ENCODE measurements at places on chromosomes 2 and 18.
A peak's percentile ranks its signal among the peaks of the same experiment; 100 is the strongest.

- DNase-seq: no peak
Measured at GRCh38 chr2:205411558-205411957, 270.7 kb upstream of the NRP2 start.

GRCh38 chr2:27214941-27215340 lies 2.2 kb upstream of the CAD start:
- no peak for DNase-seq

DNA sequence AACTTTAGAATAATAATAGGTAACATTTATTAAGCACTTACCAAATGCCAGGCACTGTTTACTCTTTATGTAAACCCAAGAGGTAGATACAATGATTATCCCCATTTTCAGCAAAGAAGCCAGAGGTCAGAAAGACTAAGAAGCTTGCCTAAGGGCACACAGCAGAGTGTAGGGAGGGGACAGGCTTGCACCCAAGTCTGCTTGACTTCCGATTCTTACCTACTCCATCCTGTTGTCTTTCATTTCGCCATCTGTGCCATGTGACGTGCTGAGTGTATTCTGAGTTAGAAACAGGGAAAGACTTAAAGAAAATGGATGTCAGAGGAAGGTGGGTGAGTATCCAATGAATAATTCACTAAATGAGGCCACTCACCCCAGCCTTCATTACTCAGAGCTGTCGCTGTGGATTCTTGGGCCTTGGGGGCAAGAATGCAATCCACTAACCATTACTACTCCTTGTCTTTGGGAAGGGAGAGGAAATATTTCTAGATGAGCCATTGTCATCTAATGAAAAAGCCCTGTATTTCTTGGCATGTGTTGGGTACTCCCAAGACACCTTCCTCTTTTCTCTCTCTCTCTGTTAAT lies 76.4 kb upstream of the BCL11A start:
- no peak for DNase-seq

- DNase-seq: no peak
Measured at GRCh38 chr2:238967031-238967977, 119.4 kb downstream of the TWIST2 start.

DNA sequence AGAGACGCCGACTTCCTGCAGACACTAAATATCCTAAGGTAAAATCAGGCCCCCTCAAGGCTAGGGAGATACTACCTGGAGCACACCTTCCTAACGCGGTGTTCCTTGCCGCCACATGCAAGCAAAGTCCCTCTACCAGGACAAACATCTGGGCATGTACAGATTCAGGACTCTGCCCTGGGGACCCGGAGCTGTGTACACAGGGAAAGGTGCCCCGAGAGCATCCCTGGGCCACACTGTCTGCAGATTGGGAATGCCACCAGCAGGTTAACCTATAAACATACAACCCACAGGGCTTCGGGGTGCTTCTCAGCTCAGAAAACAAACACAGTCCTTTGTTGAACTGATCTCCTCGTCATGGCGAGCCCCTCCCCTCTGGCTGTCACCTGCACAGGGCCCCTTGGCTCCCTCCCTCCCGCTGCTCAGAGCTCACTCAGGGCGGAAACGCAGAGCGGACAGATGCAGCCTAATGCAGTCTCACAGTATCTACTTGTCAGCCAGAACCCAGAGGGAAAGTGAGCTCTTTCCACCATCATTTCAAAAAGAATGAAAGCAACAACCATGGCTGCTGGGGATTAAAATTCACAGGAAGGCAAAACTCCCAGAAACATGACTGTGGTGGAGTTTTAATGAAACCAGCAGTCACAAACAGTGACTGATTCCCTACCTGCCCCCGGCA lies 218.8 kb downstream of the HDAC4 start:
- no peak for DNase-seq

DNA sequence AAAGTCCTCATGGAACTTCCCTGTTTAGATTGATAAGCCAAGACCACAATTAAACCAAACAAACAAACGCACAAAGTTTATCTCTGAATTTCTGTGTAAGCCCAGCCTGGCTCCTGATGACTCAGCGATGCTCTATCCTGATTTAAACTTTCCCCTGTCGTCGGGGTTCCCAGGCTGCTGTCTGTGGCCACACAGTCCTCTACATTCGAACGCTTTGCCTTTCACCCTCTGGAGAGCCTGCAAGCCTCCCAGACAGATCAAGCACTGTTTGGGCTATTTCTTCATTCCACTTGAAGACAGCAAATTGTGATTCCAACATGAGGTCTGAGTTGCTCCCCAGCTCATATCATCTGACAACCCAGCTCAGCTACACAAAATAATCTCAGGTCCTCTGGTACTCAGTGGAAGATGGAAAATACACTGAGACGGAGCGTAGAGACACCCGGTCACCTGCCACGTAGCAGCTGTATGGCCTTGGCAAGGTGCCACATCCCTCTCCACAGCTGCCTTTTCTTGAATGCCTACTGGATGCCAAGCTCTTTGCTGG lies 51.2 kb downstream of the CYRIA start:
- DNase-seq: no peak

DNA sequence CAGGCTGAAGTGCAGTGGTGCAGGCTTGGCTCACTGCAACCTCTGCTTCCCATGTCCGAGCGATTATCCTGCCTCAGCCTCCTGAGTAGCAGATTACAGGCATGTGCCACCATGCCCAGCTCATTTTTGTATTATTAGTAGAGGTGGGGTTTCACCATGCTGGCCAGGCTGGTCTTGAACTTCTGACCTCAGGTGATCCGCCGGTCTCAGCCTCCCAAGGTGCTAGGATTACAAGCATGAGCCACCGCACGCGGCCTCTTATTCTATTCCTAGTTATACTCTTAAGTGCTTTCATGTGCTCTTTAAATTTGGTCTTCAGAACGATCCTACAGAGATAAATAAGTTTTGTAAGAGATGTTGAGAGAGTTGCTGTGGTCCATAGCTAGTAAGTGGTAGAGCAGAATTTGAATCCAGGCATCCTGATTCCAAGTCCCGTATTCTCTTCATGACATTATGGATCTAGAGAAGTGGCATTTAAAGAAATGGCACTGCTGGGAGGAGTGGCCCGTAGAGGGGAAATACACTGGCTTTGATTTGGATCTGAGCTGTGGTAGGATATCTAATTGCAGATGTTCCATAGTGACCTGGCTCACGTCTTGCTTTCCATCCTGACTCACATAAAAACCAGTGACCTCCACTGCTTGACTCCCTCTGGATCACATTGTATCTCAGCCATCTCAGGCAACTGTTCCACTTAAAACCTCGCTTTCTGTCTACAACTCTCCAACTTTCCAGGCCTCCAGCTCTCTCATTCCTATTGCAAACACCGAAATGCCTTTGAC lies 22.8 kb upstream of the ME2 start:
- no peak for DNase-seq

GRCh38 chr2:63850649-63851048 lies 9.0 kb downstream of the UGP2 start:
- no peak for DNase-seq

DNA sequence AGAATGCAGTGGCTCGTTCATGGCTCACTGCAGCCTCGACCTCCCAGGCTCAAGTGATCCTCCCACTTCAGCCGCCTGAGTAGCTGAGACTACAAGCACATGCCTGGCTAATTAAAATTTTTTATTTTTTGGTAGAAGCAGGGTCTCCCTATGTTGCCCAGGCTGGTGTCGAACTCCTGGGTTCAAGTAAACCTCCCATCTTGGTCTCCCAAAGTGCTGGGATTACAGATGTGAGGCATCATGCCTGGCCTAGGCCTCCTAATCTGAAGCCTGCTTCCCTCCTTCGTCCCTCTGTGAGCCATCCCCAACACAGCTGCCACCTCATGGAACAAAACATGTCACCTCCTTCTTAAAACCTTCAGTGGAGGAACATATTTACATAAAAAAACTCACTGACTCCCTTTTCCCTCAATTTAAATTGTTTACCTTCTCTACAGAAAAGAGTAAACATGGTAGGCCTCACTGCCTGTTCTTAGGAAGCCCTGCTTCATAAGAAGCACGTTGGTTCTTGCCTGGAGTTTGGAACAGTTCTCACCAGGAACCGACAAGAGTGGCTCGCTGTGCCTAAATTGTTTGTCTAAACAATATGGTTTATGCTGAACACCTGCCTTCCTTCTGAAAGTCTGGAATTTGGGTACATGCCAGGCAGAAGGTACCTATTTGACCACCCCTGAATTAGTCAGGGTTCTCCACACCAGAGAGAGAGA lies 12.1 kb upstream of the RHOB start:
- DNase-seq: no peak

GRCh38 chr2:7097353-7097895 lies 180.2 kb downstream of the RNF144A start:
- peak; percentile 62 for DNase-seq

DNA sequence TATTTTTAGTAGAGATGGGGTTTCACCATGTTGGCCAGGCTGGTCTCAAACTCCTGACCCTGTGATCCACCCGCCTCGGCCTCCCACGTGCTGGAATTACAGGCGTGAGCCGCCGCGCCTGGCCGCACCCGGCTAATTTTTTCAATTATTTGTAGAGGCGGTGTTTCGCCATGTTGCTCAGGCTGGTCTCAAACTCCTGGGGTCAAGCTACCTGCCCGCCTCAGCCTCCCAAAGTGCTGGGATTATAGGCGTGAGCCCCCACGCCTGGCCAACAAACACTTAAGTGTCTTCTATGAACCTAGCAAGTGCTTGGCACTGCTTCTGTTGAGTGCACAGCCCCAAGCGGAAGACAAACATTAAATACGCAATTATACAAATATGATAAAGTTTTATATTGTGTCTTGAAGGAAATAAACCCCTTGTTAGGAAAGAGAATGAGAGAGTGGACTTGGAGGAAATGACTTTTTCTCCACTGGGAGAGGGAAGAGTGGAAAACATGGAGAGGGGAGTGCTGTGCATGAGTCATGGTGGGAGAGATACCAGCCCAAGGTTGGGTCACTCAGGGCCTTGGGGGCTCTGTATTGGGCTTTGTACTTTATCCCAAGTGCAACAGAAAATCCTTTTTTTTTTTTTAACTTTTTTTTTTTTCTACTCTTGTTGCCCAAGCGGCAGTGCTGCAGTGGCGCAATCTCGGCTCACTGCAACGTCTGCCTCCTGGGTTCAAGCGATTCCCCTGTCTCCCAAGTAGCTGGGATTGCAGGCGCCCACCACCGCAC lies 41.4 kb upstream of the ACTR2 start:
- DNase-seq: no peak

DNA sequence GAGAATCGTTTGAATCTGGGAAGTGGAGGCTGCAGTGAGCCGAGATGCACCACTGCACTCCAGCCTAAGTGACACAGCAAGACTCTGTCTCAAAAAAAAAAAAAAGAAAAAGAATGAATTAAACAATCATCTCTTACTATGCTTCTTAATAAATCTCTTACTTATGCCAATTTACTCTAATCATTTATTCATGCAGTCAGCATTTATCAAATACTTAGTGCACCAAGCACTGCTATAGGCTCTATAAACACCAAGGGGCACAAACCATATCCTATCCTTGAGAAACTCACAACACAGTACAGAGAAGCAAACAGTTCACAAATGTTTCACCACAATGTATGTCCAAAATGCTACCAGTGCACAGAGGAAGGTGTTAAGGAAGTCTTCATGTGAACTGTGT lies 189.4 kb downstream of the PDE11A start:
- DNase-seq: no peak
